ENCODE measurements at places on chromosomes 11 and 22.

DNA sequence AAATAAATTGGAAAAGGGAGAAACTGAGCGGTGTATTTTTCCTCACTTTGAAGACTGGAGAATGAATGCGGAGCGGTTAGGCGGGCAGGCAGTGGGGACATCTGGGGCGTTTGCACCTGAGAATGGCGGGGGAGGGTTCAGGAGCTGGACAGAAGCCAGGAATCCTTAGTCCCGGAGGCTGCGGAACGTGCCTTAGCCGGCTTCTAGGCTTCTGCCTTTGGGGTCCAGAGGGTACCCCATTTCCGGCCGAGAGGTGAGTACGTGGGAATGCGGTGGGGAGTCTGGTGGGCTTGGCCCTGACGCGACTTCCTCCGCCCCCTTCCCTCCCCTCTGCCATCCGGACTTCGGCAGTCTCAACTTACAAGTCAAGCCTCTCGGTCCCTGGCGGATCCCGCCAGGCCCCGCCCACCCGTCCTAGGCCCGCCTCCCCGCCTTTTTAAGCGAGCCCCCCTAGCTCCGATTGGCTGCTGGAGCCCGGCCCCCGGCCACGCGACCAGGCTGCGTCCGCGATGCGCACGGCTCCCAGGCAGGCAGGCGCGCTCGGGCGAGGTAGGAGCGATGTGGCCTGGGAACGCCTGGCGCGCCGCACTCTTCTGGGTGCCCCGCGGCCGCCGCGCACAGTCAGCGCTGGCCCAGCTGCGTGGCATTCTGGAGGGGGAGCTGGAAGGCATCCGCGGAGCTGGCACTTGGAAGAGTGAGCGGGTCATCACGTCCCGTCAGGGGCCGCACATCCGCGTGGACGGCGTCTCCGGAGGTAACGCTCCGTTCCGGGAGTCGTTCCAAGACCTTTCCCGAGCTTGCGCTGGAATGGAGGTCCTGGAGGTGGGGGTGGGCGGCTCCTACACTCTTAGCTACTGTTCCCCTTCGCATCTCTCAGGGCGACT is at the start of gene GCAT:
GCAT (plus strand) TSS at position 525 of the 884 bp plus-strand sequence; CDS start at position 559, 34 bp downstream.
- DNase-seq, result peak; percentile 96

- DNase-seq, result no peak
Measured at GRCh38 chr11:65857500-65857852, 504 bp downstream of the CFL1 start.

GRCh38 chr11:82909015-82909640 is 7.6 kb downstream of the DDIAS start:
- DNase-seq, result no peak

DNA sequence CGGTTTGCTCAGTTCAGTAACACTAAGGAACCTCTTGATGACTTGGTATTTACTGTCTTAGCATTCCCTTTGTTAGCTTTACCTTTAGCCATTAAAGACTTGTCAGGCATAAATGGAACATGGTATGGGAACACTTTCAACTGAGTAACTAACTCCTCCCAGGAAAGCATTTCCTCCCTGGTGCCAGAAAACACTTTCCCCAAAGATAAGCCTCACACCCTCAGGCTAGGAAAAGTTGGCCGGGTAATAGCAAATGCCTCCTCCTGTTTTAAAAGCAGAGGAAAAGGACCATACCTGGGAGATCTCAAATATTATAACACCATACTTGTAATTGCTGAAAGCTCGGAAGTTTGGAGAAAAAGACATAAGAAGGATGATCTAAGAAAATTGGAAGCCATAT is 12.0 kb downstream of the KCNJ11 start:
- no peak for DNase-seq

DNA sequence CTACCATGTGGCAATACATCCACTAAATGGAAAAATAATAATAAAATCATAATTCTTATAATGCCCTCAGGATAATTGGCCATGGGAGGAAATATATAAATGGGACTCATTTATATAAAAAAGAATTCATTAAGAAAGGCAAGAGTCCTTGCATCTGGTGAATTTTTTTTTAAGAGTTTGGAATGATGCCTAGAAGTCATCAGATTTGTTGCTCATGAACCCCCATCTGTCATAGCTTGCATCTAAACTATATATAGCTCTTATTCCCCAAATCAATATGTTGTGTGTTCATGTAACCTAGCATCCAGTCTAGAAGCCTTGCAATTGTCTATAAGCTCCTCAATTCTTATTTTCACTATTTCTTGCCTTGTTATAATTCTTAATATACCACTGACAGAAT is 75.9 kb downstream of the CADM1 start:
- no peak for DNase-seq

- DNase-seq, result no peak
Measured at GRCh38 chr22:44519886-44520285, 21.9 kb upstream of the RTL6 start.

DNA sequence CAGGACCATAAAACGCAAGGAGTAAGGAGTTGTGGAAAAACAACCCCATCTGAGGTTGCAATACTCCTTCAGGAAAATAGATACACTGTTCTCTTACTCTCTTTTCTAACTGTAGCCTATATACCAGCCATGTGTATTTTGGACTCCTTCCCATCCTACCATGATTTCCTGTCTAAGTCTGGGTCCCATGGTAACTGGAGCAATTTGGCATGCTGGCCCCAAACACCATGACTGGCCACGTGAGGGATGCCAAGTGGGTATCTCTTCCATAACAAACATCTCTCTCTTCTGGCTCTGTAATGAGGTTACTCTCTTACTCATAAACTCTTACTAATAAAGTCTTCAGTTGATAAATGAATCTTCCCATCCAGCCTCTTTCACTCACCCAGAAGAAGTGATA is 26.5 kb downstream of the ABTB2 start:
- DNase-seq, result no peak

DNA sequence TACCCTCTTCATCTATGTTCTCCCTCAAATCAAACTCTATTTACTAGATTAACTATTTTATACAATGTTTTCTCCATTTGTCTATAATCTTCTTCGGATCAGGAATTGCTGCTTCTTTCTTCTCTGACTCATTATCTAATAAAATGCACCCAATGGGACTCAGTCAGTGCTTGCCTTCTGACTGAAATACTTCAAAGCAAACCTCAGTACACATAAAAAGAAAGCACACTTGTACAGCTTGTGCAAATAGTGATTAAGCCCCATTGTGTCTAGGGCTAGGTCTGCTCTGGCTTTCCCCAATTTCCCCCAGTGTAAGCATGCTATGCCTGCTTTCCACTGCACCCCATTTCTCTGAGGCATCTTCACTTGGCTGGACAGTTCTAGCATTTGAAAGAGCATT is 118.6 kb upstream of the C11orf87 start:
- DNase-seq, result no peak

- no peak for DNase-seq
Measured at GRCh38 chr11:73962101-73962705, 11.4 kb downstream of the DNAJB13 start.

- DNase-seq, result no peak
Measured at GRCh38 chr11:19105011-19105410, 12.0 kb upstream of the ZDHHC13 start.

GRCh38 chr22:38981005-38981991 is 849 bp upstream of the APOBEC3B start:
- DNase-seq, result no peak

- peak; percentile 64 for DNase-seq
Measured at GRCh38 chr22:27435844-27436576, 365.5 kb downstream of the MN1 start.

DNA sequence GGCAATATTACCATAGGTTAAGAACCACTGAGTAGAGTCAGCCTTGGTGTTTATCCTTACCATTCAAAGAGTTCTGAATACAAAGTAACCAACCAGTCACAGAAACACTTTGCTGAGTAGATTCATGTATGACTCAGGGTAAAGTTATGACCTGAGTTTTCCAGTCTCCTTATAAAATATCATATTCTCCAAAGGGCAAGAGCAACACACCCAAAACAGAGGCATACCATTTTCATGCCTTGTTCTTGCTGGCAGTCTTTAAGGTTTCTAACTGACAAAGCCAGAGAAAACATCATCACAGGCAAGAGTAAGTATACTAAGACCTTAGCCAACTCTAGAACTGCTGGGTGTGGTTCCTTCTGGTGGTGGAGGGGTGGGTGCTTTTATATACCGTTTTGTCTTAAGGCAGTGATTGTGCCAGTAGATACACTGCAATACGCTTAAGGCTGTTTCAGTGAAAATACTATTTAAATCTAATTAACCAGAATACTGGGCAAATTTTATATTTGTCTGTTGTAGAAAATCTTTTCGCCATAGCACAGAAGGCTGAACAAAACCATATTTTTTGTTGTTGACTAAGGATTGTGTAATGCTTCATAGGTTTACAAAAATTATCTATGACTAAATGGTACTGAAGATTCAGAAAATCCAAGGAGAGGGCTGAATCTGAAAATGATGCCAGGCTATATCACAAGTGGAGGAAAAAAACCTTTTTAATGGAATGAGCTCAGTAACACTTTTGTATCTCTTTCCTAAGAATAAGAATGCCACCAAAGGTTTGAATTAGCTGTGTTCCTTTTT is 3.0 kb downstream of the ATL3 start:
- no peak for DNase-seq

- DNase-seq, result peak; percentile 33
Measured at GRCh38 chr22:27260087-27260698, 541.4 kb downstream of the MN1 start.

- no peak for DNase-seq
Measured at GRCh38 chr11:116466191-116466590, 306.6 kb downstream of the BUD13 start.

DNA sequence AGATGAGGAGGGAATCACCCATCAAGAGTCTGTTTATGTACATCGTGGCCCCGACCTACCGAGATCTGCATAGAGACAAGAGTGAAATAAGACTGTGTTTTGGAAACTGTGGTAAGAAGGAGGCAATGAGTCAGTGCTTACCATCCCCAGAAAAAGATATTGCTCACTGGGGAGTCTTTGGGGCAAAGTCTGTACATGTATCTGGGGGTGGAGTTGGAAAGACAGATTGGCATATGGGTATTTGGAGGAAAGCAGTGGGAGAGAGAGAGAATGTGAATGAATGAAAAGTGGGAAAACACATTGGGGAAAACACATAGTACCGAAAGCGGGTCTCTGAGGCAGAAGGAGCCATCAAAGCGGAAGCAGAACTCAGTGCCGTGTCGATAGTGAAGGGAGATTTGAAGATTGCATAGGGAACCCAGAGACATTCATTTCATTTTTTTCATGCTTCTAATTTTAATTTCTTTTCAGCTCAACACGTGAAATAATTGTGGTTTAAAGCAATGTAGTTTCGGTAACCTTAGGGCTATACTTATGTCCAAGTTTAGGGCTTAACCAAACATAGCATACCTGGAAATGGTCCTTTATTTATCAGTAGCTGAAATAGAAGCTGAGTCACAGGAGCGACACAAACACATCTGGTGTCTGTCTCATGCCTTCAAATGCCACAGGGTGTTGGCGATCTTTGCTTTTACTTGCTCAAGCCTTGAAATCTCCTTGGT is 98.6 kb upstream of the CD44 start:
- DNase-seq, result no peak

GRCh38 chr11:46414879-46415278 is 23.3 kb upstream of the CHRM4 start:
- DNase-seq, result no peak

- no peak for DNase-seq
Measured at GRCh38 chr11:74123008-74123448, 47.8 kb downstream of the C2CD3 start.

DNA sequence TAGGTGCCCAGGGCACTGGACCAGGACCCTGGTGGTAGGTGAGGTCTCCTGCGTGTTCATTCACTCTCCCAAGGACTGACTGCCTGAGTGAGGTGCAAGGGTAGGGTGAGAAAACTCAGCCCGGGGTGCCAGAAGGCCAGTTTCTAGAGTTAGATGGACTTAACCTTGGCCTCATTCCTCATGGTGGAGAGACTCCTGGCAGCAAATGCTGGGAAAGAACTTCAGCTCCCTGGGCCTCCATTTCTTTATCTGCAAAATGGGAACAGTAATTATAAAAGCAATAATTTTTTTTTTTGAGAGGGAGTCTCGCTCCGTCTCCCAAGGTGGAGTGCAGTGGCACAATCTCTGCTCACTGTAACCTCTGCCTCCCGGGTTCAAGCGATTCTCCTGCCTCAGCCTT is 47.7 kb downstream of the TRIOBP start:
- DNase-seq, result no peak

- no peak for DNase-seq
Measured at GRCh38 chr11:120017582-120018150, 120.2 kb downstream of the TRIM29 start.

GRCh38 chr11:76076749-76077148 is 129.6 kb downstream of the WNT11 start:
- DNase-seq, result no peak

- peak; percentile 49 for DNase-seq
Measured at GRCh38 chr11:44633641-44634040, 68.2 kb downstream of the CD82 start.

GRCh38 chr22:34255042-34255441 is 334.8 kb upstream of the LARGE1 start:
- no peak for DNase-seq

DNA sequence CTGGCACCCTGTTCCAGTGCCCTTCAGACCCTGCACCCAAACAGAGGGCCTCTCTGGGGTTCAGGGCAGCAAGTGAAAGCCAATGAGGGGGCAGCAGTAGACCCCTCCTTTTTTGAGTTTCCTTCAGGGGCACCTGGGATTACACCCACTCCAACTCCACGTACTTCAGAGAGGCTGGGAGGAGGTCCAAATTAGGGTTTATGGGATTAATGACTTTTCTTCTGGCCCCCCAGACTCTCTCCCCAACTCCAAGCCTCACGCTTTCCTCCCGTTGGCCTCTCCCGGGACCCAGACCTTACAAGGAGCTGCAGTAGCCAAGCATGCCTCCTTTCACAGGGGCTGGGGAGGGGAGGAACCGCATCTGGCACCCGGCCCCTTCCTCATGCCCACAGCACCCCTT is 101.7 kb downstream of the NECTIN1 start:
- peak; percentile 67 for DNase-seq

DNA sequence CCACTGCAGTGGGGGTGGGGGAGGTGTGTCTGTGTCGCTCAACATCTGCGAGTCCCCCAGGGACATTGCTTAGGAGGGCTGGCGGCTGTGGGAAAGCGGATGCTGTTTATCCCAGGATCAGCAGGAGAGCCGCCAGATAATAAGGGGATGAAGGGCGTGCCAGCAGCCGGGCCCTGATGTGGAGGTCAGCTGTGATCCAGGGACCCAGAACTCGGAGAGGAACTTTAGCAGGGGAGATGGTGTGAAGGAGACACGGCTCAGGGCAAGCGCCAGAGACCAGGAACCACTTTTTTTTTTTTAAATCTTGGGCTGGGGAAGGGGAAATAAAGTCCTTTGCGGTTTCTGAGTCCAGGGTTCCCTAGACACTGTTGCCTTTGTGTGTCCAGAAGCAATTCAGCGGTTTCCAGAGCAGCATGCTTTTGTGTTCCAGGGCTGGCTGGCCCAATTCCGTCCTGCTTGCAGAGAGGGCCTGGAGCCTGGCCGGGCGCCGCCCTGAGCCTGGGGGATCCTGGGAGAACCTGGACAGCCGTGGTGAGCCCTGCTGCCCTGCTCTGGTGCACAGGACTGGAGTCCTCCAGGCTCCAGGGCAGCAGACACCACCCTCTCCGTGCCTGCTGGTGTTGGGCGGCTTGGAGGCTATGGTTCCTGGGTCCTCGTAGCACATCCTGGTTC is at the start of gene GRAMD4:
GRAMD4 (plus strand) TSS at position 557 of the 672 bp plus-strand sequence. CDS start 6,414 bp downstream, outside the sequence.
- peak; percentile 94 for DNase-seq

All from NCI-H82 (cell line).